ENCODE measurements at places on chromosomes 1 and 21.

DNA sequence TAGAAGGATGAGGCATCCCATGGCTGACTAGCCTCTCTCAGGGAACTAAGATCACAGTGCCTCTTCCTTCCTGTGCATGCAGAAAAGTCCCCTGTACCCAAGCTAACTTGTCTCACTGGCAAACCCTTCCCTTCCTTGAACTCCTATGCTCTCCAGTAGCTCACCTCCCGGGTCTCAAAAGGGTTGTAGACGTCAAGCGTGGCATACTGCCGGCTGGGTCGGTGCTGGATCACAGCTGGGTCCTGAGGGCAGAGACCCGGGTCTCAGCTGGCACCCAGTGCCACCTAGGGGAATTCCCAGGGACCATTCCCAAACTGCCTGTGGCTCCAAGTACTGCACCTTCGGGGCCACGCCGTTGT is 688 bp downstream of the SCAMP3 start:
- DNase-seq = no peak

DNA sequence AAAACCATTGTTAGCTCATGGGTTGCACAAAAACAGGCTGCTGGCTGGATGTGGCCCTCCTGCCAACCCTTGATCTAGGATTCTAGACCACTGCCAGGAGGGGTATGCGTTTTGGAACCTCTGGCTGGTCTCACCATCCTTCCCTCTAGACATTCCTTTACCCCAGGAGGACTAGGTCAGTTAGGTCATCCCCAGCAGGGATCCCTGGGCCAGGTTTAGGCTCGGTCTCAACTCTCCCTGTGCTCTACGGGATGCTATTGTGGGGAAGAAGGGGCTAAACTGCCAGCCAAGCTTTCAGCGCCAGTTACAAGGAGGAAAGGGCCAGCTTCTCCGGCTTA is 22.7 kb downstream of the SLC2A1 start:
- no peak for DNase-seq

DNA sequence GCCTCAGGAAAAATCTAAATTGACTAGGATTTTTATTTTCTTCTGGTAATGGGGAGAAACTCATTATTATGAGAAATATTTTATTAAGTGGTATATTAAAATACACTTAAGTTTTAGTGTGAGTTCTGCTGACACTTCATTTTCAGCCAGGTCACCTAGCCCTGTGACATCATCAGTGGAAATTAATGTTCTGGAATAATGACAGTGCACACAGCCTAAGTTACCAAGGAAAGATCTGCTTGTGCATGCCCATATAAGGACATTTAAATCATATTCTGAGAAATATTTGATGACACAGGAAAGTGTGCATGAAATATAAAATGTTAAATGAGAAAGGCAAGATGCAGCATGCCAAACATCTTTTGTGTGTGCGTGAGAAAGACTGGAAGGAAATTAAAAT is 102.0 kb downstream of the KIF14 start:
- DNase-seq = no peak

- DNase-seq = peak; percentile 28
Observed at GRCh38 chr1:94247138-94248094, 10.0 kb upstream of the ARHGAP29 start.

GRCh38 chr1:91699339-91699974 is 186.5 kb downstream of the TGFBR3 start:
- no peak for DNase-seq

DNA sequence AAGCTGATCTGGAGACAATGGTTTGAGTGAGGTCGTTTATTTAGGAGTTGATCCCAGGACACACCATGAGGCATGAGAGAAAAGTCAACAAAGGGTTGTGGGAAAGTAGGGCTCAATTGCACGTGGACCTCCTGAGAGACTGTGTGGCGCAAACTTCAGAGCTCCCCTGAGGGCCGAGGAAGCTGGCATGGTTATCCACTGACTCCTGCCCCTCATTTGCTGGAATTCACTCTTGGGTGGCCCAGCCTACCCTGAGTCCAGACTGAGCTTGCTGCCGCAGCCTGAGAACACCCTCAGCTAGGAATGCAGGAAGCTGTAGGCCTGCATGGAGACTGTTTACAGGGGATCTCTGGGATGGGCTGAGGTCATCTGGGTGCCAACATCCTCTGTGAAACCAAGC is 301.0 kb downstream of the RWDD3 start:
- no peak for DNase-seq

- no peak for DNase-seq
Observed at GRCh38 chr1:150798525-150798924, 9.5 kb downstream of the CTSK start.

DNA sequence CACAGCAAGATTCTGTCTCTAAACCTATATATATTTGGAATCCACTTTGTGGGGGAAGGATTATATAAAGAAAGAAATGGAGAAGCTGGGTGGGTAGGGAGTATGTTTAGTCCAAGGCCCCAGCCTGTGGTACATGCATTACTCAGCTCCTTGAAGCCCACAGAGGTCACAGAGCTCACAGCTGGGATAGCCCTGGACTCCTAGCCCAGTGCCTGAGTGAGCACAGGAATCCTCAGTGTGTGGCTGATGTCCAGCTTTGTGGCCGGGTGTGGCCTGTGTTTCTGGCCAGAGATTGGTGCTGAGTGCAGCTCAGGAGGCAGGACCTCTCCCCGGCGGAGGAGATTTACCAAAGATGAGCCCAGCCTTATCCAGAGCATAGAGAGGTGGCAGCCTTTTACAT is 7.6 kb downstream of the CAPN9 start:
- no peak for DNase-seq

DNA sequence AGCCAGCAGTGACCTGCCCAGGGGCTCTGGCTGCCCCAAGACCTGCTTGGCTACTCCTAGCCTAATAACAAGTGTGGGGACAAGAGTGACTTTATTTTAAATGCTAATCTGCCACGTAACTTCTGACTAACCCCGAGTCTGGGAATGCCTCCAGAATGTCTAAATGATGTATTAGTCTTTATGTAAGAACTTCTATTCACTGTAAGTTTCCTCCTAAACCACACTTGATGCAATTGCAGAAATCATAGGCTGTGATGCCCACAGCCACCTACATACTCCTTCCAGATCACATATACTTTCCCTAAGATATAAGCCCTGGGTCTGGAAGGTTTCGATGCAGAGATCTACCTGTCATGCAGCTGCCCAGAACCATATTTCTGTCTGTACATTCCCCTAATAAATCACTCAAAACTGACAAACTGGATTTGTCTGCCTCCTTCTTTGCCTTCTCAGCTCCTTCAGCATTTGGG is 5.9 kb upstream of the VPS45 start:
- DNase-seq = no peak

DNA sequence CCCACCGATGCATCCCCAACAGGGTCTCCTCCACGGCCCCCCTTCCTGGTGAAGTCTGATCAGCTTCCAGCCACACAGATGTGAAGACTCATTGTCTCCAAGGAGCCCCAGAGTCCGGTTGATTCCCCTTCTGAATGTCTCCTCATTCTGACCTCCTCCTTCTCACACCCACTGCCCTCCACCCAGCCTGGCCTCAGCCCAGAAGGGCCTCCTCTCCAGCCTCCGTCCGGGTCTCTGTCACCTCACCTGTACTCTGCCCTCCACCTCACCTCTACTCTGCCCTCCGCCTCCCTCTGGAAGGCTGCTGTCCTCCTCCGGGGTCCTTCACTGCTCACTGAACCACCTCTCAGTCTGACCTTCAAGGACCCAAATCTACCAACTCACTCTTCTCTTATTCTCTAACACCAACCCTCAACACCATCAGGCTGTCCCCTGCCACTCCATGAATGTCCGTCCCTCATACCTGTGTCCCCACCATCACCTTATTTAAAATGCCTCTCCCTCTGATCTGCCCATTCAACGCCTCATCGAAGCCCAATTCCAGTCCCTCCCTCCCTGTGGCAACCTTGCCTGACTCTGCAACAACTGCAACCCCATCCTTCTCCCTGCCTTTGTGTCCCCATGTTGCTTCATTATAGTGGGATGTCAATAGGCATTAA is 201.2 kb downstream of the TOMM20 start:
- no peak for DNase-seq

GRCh38 chr1:35269201-35269988 is 886 bp downstream of the ZMYM4 start:
- no peak for DNase-seq

- DNase-seq = no peak
Observed at GRCh38 chr1:43039228-43040055, 80.8 kb upstream of the SLC2A1 start.

- no peak for DNase-seq
Observed at GRCh38 chr1:210830034-210831028, 303.6 kb downstream of the KCNH1 start.

DNA sequence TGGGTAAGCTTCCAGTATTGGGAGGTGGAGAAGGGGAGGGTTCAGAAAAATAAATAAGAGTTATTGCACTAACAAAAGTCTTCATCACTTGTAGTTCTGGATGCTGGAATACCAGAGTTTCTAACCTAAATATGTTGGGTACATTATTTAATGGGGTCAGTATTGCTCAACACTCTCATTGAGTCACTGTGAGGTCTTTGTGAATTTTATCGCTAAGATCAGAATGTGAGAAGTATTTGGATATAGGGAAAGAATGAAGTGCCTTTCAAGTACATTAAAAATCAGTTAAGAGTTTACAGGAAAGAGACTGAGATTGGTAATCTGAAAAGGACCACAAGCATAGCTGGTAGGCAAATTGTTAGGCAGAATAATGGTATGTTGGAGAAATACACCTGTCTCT is 8.8 kb downstream of the SNRPE start:
- DNase-seq = no peak

DNA sequence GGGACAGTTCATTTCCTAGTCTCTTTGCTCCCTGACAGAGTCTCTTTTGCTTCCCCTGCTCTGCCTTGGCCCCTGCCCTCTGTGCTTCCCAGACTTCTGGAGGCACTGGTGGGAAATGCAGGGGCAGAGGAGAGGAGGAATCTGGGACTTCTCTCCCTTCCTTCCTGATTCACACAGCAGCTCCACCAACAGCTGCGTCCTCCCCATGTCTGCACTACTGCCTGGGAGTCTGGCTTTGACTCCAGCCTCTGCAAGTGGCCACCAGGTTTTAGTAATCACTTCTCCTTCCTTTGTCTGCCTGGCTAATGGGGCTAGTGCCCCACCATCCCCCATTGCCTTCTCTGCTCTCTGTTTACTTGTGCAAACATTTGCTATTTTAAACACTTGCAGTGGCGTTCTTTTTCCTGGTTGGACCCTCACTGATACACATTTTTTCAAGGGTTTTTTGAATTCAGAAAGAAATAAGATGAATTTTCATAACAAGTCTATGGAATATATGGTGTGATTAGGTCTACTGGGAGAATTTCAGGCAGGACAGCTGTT is 21.9 kb downstream of the FASLG start:
- DNase-seq = no peak

- DNase-seq = peak; percentile 96
Observed at GRCh38 chr1:154982897-154983648, at the start of gene FLAD1. FLAD1 (plus strand) TSS chr1:154983344; CDS start chr1:154983695, 351 bp downstream.

DNA sequence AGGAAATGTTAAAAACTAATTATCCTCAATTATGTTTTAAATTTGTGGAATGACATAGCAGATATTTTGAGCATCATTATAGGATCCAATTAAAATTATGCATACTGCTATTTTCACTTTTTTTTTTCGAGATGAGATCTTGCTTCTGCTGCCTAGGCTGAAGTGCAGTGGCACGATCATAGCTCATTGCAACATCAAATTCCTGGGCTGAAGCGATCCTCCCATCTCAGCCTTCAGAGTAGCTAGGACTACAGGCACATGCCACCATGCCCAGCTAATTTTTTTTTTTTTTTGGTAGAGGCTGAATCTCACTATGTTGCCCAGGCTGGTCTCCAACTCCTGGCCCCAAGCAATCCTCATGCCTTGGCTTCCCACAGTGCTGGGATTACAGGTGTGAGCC is 11.3 kb upstream of the SLC1A7 start:
- DNase-seq = no peak

GRCh38 chr1:162916821-162917613 is 56.0 kb upstream of the CCDC190 start:
- DNase-seq = no peak

DNA sequence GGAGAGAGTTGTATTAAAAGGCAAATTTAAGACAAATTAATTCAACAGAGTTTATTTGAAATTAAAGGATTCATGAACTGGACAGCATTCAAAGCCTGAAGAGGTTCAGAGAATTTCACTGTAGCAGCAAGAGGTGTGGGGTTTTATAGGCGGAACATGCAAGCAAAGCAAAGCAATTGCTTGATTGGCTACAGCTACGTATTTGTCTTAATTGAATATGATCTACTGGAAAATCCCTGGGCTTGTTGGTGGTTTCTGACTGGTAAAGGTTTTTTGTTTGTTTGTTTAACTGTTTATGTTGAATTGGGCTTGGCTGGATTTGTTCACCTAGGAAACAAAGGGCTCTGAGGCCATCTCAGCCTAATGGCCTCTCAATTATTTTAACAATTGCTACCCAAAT is 61.5 kb downstream of the KCNK1 start:
- no peak for DNase-seq

DNA sequence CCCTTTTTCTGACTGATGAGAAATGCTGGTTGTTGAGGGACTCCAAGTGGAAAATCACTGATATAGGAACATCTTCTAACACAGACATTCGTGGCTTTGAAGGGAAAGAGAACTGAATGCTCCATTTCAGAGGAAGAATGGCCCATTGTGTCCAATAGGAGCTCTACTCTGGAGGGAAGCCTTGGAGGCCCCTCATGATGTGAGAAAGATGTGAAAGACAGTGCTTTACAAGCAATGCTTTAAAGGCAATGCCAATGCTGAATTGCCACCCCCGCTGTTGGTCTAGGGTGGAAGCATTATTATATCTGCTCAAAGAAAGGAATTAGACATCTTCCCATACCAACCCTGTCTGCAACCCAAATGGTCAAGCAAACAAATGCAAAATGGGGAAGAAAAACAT is 13.7 kb downstream of the NMNAT2 start:
- DNase-seq = no peak

DNA sequence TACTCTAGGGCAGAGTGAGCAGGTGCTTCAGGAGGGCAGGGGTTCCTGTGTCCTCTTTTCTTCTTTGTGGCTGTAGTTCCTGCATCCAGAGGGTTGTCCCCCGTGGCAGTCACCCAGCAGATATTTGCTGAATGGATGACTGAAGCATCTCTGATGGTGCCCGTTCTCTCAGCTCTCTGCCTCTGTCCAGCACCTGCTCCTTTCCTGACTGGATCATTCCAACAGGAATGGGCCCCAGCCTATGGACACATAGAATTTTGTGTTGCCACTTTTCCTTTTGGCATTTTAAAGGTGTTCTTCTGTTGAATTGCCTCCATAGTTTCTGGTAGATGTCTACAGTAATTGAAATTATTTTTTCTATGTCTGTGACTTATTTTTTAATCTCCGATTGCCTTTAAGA is 372.5 kb upstream of the C1orf174 start:
- no peak for DNase-seq
